ENCODE measurements at places on chromosomes 11 and 22.
A peak's percentile ranks its signal among the peaks of the same experiment; 100 is the strongest.

- DNase-seq = no peak
Measured at GRCh38 chr11:58770627-58771457, 39.1 kb upstream of the GLYAT start.

- no peak for DNase-seq
Measured at GRCh38 chr22:30694640-30695350, at the start of gene OSBP2. Gene OSBP2, plus strand, starts transcription at chr22:30694874. Its CDS starts 36 bp downstream, at chr22:30694910.

DNA sequence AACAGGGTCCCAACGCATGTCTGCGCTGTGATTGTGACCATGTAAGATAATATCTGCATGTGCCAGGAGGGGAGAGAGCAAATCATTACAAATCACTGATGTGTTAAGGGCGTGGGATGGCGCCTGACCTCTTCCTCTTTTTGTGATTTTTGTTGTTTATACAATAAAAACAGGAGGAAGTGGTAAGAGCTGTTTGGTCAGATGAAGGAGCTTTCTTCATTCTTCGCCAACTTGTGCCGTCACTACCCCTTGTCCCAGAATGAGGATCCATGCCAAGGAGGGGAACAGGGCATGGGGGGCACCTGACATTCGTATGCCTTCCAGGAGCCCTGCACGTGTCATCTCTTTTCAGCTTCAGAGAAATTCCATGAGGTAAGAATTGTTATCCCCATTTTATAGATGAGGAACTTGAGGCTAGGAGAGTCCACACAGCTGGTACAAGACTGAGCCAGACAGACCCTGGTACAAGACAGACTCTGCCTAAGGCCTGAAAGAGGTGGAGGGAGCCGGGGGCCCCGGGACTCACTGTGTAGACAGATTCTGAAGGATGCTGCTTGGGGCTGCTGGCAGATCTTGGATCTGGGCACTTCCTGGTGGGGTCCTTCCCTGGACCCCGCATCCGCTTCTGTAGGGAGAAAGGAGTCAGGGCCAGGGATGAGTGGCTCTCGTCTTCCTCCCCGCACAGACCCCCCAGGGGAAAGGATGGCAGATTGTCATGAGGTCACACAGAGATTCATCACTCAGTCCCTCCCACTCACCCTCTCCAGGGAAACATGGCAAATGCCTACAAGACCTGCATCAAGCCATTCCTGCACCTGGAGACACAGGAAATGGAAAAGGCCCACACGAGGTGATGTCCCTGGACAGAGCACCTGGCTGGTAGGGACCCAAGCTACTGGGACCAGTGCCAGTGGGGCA lies 34.6 kb downstream of the NFAM1 start:
- peak; percentile 38 for DNase-seq

DNA sequence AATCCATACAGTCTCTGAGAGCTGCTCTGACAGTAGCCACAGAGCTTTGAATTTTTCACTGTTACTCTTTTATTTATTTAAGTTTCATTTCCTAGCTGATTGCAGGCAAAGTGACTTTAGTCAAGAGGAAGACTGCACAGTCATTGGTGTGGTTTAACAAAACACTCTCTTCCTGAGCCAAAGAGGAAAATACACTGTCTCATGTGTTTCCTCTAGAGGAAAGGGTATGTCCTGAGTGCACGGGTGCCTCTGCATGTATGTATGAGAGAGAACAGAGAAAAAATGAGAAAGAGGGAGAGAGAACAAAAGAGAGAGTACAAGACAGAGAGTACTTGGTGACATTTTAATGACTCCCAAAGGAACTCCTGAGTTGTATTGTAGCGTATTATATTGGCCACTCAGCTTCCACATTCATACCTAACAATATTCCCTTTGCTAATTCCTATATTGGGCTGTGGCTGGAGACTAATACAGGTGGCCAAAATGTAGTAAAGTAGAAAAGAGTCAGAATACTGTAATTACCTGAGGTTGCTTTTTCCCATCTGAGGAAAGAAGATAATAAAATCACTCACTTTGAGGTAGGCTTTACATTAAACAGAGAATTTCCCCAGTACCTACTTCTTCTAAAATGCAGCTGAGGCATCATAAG lies at the start of gene OR4D9:
Gene OR4D9 (plus strand): TSS at position 599 of the 649 bp plus-strand sequence. CDS start 3,374 bp downstream, outside the sequence.
- no peak for DNase-seq

GRCh38 chr11:58641341-58641740 lies 18.9 kb downstream of the CNTF start:
- DNase-seq = no peak

GRCh38 chr11:2470495-2470894 lies 25.7 kb downstream of the KCNQ1 start:
- DNase-seq = no peak

GRCh38 chr11:83140691-83141455 lies 16.1 kb upstream of the PCF11 start:
- DNase-seq = peak; percentile 34

DNA sequence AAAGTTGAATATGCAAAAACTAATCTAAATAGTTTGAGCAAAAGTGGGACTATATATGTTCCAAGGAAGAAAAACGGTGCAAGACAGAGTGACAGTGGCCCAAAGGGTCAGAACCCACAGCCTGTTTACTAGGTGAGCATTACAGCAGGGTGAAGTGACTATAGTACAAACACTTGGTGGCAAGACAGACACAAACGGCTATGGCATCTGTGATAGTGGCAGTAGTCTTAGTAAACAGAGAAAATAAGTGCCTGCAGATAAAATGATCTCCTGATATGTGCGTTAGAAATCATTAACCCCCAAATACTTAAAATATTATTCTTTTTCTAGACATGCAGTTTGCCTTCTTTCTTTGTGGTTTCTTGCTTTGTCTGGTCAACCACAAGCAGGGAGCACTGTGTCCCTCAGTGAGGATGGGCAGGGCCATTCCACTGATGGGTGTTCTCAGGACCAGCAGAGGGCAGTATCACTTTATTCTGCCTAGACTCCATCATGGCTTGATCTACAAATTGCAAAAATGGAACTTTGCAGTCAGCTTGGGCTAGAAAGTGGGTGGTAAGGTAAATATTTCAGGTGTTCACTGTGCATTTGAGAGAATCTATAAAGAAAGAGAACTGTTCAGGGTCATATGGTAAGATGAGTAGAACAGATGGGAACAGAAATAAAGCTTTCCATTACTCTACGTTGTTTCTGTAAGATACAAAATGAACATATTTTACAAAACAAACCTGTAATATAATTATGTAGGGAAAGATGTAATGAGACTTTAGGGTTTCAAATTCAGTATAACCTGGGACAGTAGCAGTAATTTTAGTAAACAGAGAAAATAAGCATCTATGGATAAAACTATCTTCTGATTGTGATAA lies 198.2 kb downstream of the SWAP70 start:
- DNase-seq = peak; percentile 53

DNA sequence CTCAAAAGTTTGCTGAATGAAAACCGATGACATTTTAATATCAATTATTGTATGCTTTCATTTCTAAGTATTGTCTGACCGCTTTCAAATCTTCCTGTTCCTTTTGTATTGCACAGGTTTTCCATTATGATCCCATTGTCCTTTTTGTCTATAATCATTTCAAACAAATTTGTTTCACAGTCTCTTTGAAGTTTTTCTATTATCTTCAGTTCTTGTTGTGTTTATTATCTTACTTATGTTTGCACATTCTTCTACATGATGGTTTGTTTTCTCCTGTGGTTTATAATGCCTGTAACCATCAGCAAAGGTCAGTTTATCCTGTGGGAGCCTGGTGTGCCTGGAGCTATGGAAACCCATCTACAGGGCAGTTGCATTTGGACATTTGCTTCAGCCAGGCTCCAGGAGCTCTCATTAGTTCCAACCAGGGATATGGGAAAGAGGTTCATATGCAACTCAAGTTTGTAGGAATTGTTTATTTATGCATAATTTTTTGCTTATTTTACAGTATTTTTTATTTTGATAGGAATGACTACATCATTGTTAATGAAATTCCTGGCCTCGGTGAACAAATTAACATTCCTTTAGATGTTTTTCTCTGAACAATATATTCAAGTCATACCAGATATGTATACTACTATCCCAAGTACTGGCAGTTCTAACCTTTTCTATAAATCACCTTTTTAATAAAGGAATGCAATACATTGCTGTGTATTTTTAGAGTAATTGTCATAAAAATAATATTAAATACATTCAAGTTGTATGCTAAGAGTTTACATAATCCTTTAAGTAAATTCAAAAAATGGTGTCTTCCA lies 179.2 kb downstream of the SBF2 start:
- no peak for DNase-seq

- no peak for DNase-seq
Measured at GRCh38 chr11:117462864-117463247, 135.2 kb downstream of the CEP164 start.

DNA sequence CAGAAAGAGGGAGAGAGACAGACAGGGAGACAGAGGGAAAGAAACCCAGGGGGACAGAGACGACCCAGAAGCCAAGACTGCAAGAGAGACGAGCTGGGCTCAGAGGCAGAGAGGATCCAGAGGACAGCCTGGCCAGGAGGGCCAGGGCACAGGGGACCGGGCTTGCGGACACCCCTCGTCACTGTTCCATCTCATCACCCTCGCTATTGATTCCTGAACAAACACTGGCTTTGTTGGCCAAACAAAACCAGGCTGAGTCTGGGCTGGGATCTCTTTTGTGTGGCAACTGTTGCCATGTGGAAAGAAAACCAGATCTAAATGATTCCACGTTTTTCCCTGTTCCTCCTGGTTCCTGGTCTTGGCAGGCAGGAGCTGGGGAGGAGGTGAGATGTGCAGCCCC lies 339.4 kb downstream of the MN1 start:
- DNase-seq = no peak

GRCh38 chr11:131916638-131917037 lies 546.2 kb downstream of the NTM start:
- DNase-seq = no peak

GRCh38 chr11:97157221-97157740 lies 767.5 kb downstream of the JRKL start:
- DNase-seq = no peak

GRCh38 chr11:10388101-10388500 lies 67.0 kb upstream of the AMPD3 start:
- no peak for DNase-seq

- DNase-seq = peak; percentile 64
Measured at GRCh38 chr22:31496007-31496734, at the start of gene SFI1. Gene SFI1, plus strand, starts transcription at chr22:31496536. Its CDS starts 11,749 bp downstream, at chr22:31508285.

DNA sequence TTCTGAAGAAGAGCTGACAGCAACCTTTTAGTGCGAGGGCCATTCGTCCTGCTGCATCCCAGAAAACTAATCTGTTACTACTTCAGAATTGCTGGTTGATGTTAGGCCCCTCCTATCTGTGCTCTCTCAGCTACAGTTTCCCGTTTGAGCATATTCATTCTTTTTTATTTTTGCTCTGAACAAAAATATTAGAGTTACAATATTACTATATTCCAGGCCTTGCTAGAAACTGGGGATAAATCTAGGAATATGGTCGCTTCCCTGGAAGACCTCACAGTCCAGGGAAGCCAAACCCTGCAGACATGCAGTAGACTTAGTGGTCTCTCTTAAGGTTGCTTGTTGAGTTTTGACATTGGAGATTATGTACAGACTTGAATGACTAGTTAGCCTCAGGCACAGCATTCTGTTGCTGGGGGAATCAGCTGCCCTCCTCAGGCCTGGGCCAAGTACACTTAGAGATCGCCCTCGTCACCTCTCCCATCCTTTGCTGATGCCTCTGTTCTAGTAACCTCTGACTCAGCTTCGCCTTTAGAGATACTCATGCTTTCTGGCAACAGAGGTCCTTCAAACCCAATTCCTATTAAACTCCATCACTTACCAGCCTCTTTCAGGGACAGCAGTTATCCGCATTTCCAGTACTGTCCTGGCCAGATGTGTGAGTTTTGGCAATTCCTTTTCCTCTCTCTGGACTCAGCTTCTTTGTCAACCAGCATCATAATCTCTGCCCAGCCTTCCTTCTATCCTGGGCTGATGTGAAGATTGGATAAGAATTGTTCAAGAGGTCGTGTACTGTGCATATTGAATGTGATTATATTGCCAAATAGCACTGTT lies 698 bp upstream of the ANAPC15 start:
- no peak for DNase-seq

DNA sequence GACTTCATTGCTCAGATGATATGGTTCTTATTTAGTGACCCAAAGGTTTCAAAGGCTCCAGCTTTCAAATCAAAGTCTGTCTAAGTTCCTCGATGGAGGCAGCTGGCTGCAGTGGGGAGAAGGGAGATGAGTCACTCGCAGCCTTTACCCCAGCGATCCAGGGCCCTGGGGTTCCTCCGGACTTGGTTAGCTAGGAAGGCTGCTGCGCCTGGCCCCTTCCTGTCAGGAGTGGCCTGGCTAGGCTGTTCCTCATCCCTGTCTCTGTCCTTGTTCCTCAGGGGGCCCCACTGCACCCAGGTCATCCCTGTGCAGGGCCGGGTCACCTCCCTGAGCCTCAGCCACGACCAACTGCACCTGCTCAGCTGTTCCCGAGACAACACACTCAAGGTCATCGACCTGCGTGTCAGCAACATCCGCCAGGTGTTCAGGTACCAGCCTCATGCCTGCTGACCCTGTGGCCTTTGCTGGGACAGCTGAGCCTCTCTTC lies 13.9 kb downstream of the ATG16L2 start:
- no peak for DNase-seq

DNA sequence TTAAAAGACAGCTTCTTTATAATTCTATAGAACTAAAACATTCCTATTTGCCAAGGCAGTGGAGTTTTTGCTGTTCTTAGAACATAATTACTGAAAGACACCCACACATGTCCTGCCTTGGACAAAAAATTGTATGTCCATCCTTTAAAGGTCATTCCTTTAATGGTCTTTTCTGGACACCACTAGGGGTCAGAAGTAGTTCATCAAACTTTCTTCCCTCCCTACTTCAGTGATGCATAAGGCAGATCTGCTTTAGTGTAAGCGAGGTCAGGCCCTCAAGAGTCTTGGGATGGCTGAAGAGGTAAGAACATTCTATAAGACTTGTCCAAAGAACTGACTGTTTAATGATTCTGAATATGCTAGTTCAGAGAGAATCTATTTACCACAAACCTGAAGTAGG lies 4.3 kb upstream of the OR51V1 start:
- DNase-seq = peak; percentile 37

- DNase-seq = peak; percentile 83
Measured at GRCh38 chr11:73393479-73394415, 17.5 kb downstream of the RELT start.

Data from GM19239 (cell line).